ENCODE measurements at places on chromosomes 6 and 20. TPM values are rescaled to one million over a fixed set of nuclear protein-coding genes. Genes with fewer than 3 reads are reported as not detected.
A peak's percentile ranks its signal among the peaks of the same experiment; 100 is the strongest.

TRIM40 gene
- not detected for total RNA-seq

PLCB1 gene
- 29.2 TPM for total RNA-seq

TMEM244 gene
- total RNA-seq = not detected

GABRR1 gene
- not detected for total RNA-seq

ZNF341 gene
- 1.2 TPM for total RNA-seq

HLA-DOB gene
- total RNA-seq = 0.28 TPM

ELOVL5 gene
- 26.4 TPM for total RNA-seq

SLC16A10 gene
- under 0.01 TPM for total RNA-seq

KHDC1L gene
- total RNA-seq = 0.83 TPM

TRIM15 gene
- not detected for total RNA-seq

TFAP2D gene
- not detected for total RNA-seq

SNAI1 gene
- 15.4 TPM for total RNA-seq

ENPP5 gene
- total RNA-seq = not detected

GJA10 gene
- not detected for total RNA-seq

OXT gene
- total RNA-seq = not detected

LHFPL5 gene
- not detected for total RNA-seq

DNA sequence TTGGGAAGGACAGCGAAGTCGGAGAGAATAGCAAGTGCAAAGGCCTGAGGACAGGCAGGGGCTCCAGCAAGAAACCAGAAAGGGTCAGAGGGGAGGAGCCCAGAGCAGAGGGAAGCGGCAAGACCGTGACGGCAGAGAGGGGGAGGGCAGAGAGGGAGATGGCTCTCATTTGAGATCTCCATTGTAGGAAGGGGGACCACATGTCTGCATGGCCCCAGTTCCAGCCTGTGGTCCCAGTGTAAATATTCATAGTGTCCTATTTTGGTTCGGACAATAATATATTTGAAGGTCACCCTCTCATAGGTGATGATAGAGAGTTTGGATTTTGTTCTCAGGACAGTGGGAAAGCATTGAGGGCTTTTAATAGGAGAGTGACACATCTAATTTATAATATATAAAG, 231.1 kb upstream of the RNF24 start:
- no peak for DNase-seq
- H3K4me1 ChIP-seq = no peaks in the 10 kb centered on the region
- H3K27me3 ChIP-seq = no peaks in the 10 kb centered on the region
- no peak overlapping the region for H3K4me3 ChIP-seq
- H3K36me3 ChIP-seq = no peaks in the 10 kb centered on the region

DNA sequence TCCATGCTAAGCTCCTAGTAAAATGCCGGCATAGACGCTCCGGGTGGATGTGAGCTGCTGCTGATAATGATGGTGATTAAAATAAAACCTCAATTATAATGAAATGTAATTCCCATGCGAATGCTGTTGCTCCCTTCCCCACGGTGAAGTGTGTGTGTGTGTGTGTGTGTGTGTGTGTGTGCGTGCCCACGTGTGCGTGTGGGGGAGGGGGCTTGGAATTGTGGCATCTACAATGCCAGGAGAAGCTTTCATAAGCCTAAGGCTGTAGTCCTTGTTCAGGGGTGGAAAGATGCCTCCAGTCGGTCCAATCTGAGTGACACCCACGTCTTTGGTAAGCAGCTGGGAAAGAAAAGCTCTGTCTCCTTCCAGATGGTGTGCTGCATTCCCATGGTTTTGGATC, 137.9 kb downstream of the CDH26 start:
- no peak overlapping the region for H3K27ac ChIP-seq
- no peaks in the 10 kb centered on the region for H3K4me1 ChIP-seq
- no peak for DNase-seq

- no peak overlapping the region for H3K4me3 ChIP-seq
- H3K36me3 ChIP-seq = no peaks in the 10 kb centered on the region
- no peak overlapping the region for H3K27ac ChIP-seq
- no peaks in the 10 kb centered on the region for H3K27me3 ChIP-seq
- no peaks in the 10 kb centered on the region for H3K4me1 ChIP-seq
These were observed 2.0 kb upstream of the TP53RK start for GRCh38 chr20:46691196-46691595.

GRCh38 chr6:74925683-74926082, 280.2 kb downstream of the COL12A1 start:
- no peaks in the 10 kb centered on the region for H3K27me3 ChIP-seq
- no peaks in the 10 kb centered on the region for H3K4me1 ChIP-seq
- no peaks in the 10 kb centered on the region for H3K36me3 ChIP-seq
- H3K27ac ChIP-seq = no peak overlapping the region
- H3K4me3 ChIP-seq = no peak overlapping the region
- DNase-seq = no peak

DNA sequence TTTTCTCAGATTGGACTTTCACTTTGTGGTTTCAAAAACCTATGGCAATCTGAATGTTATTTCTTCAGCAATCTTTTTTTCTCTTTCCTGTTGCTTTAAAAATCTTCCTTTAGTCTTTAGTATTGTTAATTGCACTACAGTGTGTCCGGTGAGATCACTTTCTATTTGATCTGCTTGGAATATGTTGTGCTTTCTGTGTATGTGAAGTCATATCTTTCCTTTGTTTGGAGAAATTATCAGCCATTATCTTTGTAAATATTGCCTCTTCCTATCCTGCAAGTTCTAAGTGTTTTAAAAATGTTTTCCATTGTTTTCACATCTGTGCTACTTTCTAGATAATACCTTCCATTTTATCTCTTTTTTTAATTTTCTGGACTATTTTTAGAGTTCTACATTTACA, 171.4 kb upstream of the PRSS16 start:
- H3K27ac ChIP-seq = no peak overlapping the region
- no peak for DNase-seq
- no peaks in the 10 kb centered on the region for H3K4me1 ChIP-seq
- no peaks in the 10 kb centered on the region for H3K36me3 ChIP-seq

DNA sequence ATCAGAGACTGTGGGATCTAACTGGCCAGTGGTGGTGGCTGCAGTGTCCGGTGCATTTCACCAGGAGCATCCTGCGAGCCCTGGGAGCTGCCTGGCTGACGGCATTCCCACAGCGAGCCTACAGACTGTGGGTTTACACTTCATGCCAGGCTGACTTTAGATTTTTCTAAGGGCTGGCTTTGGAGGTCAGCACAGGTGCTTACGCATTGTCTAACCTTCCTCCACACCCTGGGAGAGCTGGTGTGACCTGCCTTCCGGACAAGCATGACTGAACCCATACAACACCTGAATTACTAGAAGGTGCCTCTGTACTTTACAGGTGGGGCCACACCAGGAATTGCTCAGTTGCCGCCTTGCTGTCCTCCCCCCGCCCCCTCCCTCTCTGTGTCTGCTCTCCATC, 96.2 kb downstream of the RREB1 start:
- no peak overlapping the region for H3K4me3 ChIP-seq
- no peaks in the 10 kb centered on the region for H3K27me3 ChIP-seq
- DNase-seq = no peak
- H3K27ac ChIP-seq = no peak overlapping the region

DNA sequence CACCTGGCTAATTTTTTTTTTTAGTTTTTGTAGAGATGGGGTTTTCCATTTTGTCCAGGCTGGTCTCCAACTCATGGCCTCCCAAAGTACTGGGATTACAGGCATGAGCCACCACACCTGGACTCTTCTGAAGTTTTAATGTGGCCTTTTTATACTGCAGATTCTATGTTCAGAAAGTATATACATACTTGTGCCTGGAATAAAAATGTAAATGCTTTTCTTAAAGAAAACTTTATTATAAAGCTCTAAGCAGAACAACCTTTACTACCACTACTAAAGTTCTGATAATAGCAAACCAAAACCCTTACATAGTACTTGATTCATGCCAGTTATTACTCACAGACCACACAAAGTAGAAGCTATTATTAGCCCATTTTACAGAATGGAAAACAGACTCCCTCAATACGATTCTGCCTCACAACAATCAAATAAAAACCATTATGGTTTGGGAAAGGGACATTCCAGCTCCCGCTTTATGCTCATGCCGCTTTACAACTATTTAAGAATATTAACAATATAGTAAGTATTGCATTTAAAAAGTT, 5.3 kb downstream of the PHIP start:
- no peaks in the 10 kb centered on the region for H3K27me3 ChIP-seq
- no peak overlapping the region for H3K27ac ChIP-seq

GRCh38 chr20:38812709-38813573, 7.4 kb downstream of the PPP1R16B start:
- DNase-seq = no peak
- no peak overlapping the region for H3K4me3 ChIP-seq
- H3K27ac ChIP-seq = no peak overlapping the region

DNA sequence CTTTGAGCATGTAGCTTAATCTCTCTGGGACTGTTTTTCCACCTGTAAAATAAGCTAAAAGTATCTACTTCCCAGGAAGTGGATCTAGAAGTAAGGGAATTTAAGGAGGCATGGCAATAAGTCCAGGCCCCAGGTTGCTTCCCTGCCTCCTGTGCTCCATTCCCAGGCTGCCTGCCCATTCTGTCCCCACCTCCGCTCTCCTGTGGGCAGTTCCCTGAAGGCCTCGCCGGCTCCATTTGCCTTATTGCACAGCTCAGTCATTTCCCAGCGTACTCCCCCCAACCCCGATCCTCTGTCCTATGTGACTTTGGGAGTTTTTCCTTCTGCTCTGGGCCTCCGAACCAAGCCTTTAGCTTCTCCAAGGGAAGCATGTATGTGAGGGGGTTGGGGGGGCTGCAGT, 4.6 kb downstream of the SLC29A1 start:
- H3K27me3 ChIP-seq = no peaks in the 10 kb centered on the region
- no peaks in the 10 kb centered on the region for H3K36me3 ChIP-seq
- DNase-seq = no peak
- peak overlapping the region; percentile 91 for H3K27ac ChIP-seq
- H3K4me3 ChIP-seq = no peak overlapping the region

GRCh38 chr20:63217706-63218105, 1.8 kb upstream of the YTHDF1 start:
- H3K27me3 ChIP-seq = no peaks in the 10 kb centered on the region
- no peak for DNase-seq

- no peaks in the 10 kb centered on the region for H3K4me1 ChIP-seq
- no peaks in the 10 kb centered on the region for H3K36me3 ChIP-seq
- DNase-seq = no peak
These were observed 106.0 kb downstream of the MYO6 start for GRCh38 chr6:75855052-75855451.

- H3K27ac ChIP-seq = peak overlapping the region; percentile 4
- no peaks in the 10 kb centered on the region for H3K27me3 ChIP-seq
- no peaks in the 10 kb centered on the region for H3K36me3 ChIP-seq
- H3K4me3 ChIP-seq = no peak overlapping the region
- no peaks in the 10 kb centered on the region for H3K4me1 ChIP-seq
These were observed 72.2 kb upstream of the NAA20 start for GRCh38 chr20:19944772-19945459.

DNA sequence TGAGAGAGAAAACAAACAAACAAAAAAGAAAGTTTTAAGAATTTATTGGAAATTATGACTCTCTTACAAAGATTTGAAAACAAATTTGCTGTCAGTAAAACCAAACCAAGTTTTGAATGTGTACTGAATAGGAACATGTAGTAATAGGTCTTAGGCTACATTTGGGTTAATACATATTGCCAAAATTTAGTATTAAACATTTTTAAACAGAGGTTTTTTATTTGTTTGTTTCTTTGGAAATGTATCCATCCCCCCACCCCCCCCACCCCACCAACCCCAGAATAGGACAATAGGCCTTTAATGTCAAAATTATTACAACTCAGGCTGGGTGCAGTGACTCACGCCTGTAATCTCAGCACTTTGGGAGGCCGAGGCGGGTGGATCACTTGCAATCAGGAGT, 2.5 kb downstream of the C6orf118 start:
- H3K36me3 ChIP-seq = no peaks in the 10 kb centered on the region
- H3K4me1 ChIP-seq = no peaks in the 10 kb centered on the region
- no peak overlapping the region for H3K4me3 ChIP-seq
- no peak overlapping the region for H3K27ac ChIP-seq
- no peaks in the 10 kb centered on the region for H3K27me3 ChIP-seq

GRCh38 chr20:53152228-53152627, 180.1 kb downstream of the TSHZ2 start:
- H3K27ac ChIP-seq = no peak overlapping the region
- no peaks in the 10 kb centered on the region for H3K27me3 ChIP-seq
- no peaks in the 10 kb centered on the region for H3K4me1 ChIP-seq
- DNase-seq = no peak

GRCh38 chr6:150775415-150776203, 89.9 kb upstream of the MTHFD1L start:
- no peaks in the 10 kb centered on the region for H3K4me1 ChIP-seq
- DNase-seq = no peak
- H3K36me3 ChIP-seq = no peaks in the 10 kb centered on the region
- no peaks in the 10 kb centered on the region for H3K27me3 ChIP-seq
- H3K27ac ChIP-seq = no peak overlapping the region

GRCh38 chr20:36275011-36275410, 31.1 kb upstream of the DLGAP4 start:
- H3K4me1 ChIP-seq = no peaks in the 10 kb centered on the region
- DNase-seq = no peak
- no peak overlapping the region for H3K27ac ChIP-seq

DNA sequence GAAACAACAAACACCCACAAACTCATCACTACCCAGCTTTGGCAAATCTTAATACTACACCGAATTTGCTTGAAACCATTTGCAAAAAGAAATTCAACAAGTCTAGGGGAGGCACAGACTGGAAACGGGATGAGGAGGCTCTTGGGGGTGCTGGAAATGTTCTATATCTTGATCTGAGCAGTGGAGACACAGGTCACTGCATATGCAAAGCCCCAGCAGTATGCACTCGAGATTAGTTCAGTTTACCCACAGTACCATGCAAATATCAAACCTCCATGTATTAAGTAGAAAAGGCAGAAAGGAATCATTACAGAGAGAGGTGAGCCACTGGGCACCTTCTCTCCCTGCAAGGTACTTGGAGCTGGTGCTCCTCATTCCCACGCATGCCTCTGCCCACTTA, 75.9 kb downstream of the PREX1 start:
- no peak overlapping the region for H3K4me3 ChIP-seq
- no peaks in the 10 kb centered on the region for H3K27me3 ChIP-seq
- no peak for DNase-seq
- no peaks in the 10 kb centered on the region for H3K4me1 ChIP-seq
- H3K36me3 ChIP-seq = no peaks in the 10 kb centered on the region

DNA sequence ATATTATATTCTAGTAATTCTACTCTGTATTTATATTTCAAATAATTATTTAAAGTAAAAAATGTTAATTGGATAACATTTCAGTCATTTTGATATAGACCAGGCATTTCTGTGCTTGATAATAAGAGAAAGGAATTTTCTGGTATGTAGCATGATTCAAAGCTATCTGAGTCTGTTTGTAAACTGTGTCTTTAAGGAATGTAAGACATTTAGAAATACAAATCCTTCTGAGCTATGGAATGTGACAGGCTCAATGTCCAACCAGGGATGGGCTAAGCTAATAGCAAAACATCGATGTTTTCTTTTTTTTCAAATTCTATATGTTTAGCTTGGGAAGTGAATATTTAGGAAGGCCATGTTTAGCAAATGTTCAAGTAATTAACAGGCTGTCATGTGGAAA, 41.5 kb upstream of the FAM83B start:
- H3K36me3 ChIP-seq = no peaks in the 10 kb centered on the region
- H3K4me3 ChIP-seq = no peak overlapping the region
- H3K4me1 ChIP-seq = no peaks in the 10 kb centered on the region
- DNase-seq = no peak
- H3K27ac ChIP-seq = no peak overlapping the region

All from uterus (tissue), 4 donors.